Fibroblast of skin of back (primary cell): ENCODE measurements at places on chromosomes 6 and 20.

DNA sequence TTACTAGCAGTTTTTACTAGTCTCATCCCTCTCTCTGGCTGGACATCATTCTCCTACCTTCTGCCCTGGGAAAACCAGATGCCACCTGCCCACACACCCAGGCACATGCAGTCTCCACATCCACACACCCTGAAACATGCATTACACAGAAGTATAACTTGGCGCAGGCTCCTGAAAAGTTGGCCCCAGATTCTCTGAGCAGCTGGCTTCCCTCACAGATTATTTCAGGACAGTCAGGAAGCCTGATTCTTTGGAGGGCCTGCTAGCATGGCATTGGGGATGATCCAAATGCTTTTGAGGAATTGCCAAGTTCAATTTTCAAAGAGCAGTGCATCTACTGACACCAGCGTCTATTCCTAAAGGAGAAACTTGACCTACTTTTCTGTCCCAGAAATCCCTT is 27.8 kb upstream of the KIF16B start:
- no peak for DNase-seq

- no peak for DNase-seq
Measured at GRCh38 chr6:52620906-52621190, 44.0 kb upstream of the TRAM2 start.

DNA sequence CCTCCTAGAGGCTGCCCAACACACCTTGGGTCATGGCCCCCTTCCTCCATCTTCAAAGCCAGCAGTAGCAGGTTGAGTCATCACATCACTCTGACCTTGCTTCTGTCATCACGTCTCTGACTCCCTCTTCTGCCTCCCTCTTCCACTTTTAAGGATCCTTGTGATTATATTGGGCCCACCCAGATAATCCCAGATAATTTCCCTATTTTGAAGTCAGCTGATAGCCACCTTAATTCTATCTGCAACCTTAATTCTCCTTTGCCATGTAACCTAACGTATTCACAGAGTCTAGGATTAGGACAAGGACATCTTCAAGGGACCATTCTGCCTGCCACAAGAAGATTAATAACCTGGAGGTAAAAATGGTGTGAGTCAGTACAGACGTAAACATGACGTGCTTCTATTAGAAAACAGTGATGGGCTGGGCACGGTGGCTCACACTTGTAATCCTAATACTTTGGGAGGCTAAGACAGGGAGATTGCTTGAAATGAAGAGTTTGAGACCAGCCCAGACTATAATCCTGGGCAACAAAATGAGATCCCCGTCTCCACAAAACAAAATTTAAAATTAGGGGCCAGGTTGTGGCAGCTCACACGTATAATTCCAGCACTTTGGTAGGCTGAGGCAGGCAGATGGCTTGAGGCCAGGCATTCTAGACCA is 3.3 kb downstream of the ZSWIM3 start:
- DNase-seq: no peak

- DNase-seq: no peak
Measured at GRCh38 chr6:108951351-108951953, 103.2 kb downstream of the ARMC2 start.

GRCh38 chr6:141829566-141830360 is 303.0 kb upstream of the GJE1 start:
- DNase-seq: no peak

- no peak for DNase-seq
Measured at GRCh38 chr6:81864124-81864523, 111.6 kb upstream of the TENT5A start.

DNA sequence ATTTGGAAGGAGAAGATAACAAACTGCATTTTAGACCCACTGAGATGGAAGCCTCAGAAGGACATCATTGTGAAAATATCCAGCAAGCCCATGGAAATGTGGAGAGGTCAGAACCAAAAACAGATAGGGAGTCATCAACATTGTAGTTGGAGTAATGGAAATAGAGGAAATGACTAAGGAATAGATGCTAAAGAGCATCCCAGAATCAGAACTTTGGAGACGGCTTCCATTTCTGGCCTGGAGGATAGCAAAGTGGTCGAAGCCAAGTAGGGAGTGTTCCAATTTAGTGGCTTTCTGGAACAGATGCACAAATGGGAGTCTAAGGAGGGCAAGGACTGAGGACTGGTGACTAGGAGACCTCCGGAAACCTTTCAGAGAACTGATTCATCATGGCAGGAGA is 3.6 kb downstream of the BEND6 start:
- peak; percentile 39 for DNase-seq

GRCh38 chr6:113978084-113978675 is 7.2 kb upstream of the HDAC2 start:
- no peak for DNase-seq

DNA sequence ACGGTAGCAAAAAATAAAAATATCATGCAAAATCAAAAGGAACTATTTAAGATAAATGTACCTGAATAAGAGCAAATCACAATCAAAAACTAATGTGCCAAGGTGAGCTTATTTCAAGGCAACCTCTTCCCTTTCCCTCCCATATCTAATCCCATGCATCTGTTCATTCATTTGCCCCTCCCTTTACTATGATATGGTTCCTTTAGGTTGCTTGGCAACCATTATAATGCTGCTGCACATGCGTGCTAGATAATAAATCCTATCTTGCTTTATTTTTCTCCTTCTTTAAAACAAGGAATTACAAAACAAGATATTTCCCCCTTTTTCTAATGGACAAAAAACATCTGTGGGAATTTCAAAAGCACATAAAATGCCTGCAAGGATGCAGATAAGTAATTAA is 318.2 kb upstream of the POU3F2 start:
- DNase-seq: no peak

GRCh38 chr6:138586638-138587037 is 87.3 kb upstream of the NHSL1 start:
- DNase-seq: no peak

DNA sequence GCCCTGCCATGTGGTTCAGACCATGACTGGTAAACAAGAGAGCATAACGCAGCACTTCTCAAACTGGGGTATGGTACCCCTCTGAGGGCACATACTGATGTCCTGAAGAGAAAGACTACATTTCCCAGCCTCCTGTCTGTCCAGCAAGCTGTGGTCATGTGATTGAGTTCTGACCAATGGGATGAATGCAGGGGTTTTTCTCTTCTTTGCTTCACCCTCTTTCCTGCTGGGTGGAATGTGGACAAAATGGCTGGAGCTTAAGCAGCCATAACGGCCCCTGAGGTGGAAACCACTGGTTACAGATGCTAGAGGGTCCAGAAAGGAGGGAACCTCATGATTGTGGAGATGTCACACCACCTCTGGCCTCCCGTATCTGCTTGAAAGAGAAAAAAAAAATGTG is 19.4 kb upstream of the KCNB1 start:
- DNase-seq: peak; percentile 42

DNA sequence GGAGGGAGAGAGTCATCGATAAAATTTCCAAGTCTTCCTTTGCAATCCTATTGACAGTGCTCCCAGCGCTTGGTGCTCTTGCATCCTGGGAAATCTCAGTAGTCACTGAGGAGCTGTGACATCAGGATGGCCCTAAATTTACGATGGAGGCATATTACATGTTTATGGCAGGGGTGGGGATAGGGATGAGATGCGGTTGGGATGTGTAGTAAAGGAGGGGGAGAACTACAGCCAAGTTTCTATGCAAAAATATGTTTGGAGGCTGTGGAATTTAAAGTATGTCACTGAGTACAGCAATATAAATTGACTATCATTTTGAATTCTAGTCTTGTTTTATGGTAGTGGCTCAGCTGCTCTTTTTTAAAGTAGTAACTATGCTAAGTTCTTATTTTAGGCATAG is 544.9 kb downstream of the PKHD1 start:
- DNase-seq: peak; percentile 11

- peak; percentile 67 for DNase-seq
Measured at GRCh38 chr20:43755390-43755789, 28.6 kb upstream of the GTSF1L start.
